ENCODE measurements at places on chromosomes 7 and 10. TPM values are rescaled to one million over a fixed set of nuclear protein-coding genes. Genes with fewer than 3 reads are reported as not detected.
A peak's percentile ranks its signal among the peaks of the same experiment; 100 is the strongest.

LLCFC1 gene
- not detected for polyA plus RNA-seq

FAM237B gene
- polyA plus RNA-seq, result not detected

- DNase-seq, result no peak
These were observed 60.8 kb downstream of the ADRA2A start for GRCh38 chr10:111137587-111137986.

GRCh38 chr7:31256506-31256905 is 84.0 kb downstream of the NEUROD6 start:
- DNase-seq, result no peak

DNA sequence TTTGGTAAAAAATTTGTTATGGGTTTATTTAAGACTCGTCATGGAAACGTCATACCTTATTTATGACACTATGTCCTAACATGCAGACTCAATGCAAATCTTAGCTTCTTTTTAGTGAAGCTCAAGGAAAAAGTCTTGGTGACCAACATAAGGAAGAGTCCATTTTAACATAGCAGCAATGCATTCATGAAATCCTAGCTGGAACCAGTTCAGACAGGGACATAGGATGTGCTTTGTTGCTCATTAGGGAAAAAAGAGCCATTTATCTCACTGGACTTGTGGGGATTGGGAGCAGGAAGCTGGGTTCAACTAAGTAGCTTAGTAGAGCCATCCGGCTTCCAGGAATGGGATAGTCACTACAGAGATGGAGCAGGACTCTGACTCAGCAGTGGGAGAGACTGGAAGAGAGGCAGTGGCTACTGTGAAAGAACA is 100.7 kb upstream of the DKK1 start:
- no peak for DNase-seq

DNA sequence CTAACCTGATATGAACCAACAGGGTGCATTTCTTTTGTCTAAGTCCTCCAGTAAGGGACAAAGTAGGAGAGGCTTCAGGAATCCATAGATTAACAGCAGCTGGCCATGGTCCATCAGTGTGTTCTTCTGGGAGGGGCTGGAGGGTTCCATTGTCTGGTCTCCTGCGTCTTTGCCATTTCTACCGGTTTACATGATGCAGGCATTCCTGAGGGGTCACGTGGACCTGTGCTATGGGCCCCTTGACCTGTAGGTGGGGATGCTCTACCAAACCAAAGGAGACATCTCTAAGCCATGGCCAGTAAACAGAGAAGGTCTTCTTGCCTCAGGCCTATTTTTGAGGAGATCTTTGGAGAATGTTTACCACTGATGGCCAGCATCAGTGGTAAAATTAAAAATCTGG is 28.7 kb upstream of the HABP2 start:
- DNase-seq, result no peak

DNA sequence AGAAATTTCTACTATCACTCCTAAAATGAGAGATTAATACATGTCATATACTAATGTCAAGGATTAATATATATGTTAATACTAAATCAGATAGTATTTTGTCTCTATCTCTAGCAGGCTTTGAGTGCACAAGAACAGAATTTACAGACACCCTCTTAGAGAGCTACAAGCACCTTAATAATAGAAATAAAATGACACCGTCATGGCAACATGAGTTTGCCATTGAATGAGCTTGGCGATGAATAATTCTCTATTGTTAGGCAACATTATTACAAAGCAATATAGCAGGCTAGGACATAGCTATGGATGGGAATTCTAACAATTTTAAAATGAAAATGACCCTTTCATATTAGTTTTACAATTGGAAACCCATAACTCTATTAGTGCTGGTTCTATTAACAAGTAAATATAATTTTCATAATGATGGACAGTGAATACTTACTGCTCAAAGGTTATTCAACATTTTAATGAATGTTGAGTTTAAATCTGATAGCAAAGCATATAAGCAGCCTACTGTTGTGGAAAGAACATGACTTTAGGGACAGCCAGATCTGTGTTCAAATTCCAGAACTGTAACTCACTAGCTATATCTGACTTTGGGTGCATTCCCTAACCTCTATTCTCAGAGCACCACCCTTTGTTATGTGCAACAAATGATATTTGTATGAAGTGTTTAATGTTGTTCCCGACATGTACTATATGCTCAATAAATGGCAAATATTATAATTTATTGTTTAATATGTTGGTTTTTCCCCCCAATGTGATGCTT is 184.5 kb upstream of the DKK1 start:
- DNase-seq, result no peak

DNA sequence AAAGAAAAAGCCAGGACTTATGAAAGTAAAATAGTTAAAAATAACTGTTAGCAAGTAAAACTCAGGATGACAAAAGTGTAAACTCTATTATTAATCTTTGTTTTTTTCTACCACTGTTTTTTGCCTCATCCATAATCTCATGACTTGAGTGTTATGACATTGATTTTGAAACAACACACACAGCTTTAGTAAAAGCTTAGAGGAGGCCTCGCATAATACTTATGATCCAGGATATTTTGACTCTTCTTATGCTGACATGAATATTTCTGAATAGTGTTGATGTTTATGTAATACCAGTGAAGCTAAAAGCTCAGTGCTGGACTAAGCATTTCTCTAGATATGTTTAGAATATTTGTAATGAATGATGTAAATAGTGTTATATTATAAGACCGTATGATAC is 10.5 kb downstream of the KAT6B start:
- DNase-seq, result no peak

DNA sequence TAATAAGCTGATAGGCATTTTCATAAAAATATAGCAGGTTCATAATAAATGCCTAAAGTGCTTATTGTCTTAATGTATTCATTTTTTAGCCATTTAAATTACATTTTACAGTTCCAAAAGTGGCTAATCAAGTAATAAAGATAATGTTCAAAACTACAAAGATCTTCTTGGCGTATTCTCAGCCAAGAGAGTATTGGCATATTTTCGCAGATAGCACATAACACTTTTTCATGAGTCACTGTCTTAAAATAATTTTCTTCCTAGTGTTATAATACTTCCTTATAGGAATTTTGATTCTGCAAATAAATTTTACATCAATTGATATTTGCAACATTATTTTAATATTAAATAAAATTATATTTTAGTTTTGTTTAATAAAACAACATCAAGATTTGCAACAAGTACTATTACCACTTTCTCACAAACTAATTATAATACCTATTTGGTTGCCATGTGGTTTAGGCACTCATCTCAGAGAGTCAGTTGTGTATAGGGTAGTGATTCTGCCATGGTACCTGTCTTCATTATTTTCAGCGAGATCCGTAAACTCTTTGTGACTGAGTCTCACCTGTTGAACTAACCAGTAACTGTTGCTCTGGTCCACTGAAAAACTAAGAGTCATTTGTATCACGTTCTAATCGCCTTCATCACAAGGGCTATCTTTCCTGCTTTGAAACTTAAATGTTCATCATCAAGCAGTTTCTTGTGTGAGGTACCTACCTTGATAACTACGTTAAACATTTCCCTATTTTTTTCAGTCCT is 152.5 kb upstream of the AKR1E2 start:
- DNase-seq, result no peak

DNA sequence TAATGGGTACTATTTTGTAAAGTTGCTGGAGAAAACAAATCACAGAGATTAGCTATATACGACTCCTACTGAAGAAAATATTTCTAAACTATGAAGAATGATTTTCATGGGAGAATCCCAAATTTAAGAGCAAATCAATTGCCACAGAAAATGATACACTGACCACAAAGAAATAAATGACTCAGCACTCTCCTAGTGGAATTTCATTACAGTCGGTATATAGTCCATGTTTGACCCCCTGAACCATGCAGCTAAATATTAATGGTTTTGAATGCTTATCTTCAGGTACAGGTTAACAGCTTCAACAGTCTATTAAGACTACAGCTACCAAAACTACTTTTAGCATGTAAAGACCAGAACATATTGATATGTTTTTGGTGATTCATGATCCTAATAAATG is 65.0 kb downstream of the IDE start:
- no peak for DNase-seq

DNA sequence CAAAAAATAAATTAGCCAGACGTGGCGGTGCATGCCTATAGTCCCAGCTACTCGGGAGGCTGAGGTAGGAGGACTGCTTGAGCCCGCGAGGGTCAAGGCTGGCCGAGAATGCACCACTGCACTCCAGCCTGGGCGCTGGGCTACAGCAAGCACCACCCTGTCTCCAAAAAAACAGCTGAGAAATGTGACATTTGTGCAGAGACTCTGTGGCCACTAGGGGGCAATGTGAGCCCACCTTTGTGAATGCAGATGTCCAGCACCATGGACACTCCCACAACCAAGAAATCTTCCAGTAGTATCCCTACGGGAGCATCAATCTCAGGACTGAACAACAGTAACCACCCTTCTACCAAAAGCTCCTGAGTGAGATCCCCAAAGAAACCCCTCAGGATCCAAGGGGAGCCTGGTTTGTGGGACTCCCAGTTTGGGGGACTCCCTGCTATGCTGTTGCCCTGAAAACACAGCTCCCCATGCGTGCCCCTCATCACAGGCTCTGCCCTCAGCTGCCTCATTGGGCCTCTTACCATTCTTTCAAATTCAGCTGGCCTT is 6.2 kb upstream of the AHCYL2 start:
- DNase-seq, result peak; percentile 79

DNA sequence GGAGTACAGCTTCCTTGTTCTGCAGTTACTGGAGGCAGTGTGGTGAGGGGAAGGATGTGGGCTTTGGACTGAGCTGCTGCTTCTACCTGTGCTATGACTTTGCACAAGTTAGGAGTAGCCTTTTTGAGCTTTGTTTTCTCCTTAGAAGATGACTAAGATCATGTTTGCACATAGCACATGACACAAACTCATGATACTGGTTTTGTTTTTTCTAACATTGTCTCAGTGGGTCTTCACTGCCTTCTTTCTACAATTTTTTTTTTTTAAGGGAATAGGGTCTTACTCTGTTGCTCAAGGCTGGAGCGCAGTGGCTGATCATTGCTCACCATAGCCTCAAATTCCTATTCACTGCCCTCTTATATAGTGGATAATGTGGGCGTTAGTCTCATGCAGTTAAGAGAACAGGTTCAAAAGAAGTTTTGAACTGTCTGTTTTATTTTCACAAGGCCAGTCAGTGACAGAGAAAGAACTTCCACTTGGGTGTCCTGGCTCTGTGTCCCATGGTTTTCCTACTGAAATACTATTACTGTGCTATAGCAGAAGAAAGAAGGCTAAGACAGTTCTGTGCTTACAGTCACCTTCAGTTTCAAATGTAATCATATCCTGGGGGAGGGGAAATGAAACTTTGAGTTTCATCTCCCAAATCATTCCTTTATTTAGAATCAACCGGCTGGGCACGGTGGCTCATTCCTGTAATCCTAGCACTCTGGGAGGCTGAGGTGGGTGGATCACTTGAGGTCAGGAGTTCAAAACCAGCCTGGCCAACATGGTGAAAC is 72.0 kb downstream of the KAT6B start:
- peak; percentile 88 for DNase-seq

- no peak for DNase-seq
These were observed 36.0 kb downstream of the MYOF start for GRCh38 chr10:93445978-93446720.

DNA sequence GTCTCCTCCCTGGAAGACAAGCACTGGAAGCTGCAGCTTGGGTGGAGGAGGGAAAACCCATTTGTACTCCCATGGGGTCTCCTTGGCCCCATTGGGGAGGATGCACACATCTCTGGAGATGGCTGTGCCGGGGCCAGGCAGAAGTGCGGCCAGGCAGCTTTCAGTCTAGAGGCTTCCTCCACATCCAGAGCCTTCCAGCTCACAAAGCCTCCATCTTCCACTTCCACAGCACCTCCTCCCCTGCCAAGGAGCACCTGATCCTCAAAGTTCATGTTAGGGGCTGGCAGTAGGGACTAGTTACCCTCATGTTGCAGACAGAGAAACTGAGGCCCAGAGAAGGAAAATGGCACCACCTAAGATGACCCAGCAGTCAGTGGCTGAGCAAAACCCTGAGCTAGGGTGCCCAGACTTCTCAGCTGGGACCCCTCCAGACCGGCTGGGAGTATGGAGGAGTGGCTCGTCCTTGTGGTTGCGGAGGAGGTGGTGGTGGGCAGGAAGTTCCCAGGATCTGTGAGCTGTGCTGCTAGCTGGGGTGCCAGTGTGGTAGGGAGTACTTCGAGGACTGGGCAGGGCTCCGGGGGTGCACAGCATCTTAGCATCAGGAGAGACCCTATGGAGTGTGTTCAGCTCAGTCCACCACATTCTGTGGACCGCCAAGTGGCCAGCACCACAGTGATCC is 44.2 kb downstream of the ADCYAP1R1 start:
- DNase-seq, result no peak
